ENCODE measurements at places on chromosomes 16 and 17.

DNA sequence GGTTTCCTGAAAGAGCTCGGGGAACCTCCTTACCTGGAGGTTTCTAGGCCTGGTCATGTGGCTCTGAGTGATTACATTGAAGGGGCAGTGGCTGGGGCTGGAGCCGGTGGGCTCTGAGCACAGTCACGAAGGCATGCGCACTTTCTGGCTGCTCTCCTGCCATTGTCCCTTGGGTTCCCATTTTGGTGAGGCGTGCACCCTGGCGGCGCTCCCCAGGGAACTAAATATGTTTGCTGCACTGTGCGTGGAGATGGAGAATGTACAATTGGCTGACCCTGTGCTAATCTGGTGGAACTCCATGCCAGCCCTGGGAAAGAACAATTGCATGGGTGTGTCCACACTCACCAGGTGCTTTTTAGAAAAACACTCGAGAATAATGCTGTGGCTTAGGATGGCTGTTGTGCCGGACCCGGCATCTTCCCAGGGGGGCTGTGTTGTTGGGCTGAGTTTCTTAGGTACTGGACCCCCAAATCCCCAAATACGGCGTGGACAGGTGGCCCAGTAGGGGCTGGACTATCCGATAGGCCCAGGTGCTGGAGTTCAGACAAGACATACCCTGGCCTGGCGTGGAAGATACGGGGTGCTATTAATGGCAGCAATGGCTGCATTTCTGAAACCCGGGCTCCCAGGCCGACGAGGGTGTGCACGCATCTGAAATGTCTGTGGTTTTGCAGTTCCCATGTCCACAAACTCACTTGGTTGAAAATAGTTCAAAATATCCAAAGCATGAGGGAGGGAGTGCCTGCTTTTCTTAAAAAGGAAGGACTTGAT lies 230.5 kb downstream of the SEC14L1 start:
- peak; percentile 22 for DNase-seq

- no peak for DNase-seq
These were observed 6.7 kb downstream of the IFI35 start for GRCh38 chr17:43013296-43013695.

GRCh38 chr16:74485916-74486315 lies 64.6 kb upstream of the CLEC18B start:
- no peak for DNase-seq

DNA sequence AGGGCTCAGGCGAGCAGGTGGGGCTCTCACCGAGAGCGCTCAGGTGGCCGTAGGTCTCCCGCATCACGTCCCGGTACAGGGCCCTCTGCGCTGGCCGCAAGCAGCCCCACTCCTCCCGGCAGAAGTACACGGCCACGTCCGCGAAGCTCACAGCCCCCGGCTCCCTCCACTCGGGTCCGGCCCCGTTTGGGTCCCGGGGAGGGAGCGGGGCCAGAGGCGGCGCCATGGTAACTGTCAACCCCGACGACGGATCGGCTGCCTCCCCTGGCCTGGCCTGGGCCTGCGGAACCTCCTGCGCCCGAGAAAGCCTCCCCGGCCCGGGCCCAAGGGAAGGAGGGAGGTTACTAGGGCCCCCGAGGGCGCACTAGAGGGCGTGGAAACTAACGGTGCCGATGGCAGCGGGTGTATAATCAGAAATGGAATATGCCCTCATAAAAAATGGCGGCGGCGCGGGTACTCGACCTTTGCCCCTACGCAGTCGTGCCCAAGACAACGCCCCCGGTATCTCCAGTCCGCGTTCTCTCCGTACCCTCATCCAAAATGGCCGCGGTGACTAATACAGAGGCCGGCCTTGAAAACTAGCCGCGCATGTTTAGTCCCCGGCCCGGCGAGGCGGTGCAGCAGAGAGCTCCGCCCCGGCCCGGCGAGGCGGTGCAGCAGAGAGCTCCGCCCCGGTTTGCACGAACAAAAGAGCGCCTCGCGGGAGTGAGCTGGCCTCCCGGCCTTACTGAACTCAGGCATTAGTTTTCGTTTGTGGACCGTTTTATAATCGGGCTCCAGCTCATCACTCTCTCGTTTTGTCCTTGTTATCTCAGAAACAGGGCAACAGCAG lies at the start of gene ZNF764:
Gene ZNF764, minus strand, starts transcription at position 418 of the 832 bp plus-strand sequence. Its CDS starts 192 bp downstream, at position 226.
- peak; percentile 99 for DNase-seq

DNA sequence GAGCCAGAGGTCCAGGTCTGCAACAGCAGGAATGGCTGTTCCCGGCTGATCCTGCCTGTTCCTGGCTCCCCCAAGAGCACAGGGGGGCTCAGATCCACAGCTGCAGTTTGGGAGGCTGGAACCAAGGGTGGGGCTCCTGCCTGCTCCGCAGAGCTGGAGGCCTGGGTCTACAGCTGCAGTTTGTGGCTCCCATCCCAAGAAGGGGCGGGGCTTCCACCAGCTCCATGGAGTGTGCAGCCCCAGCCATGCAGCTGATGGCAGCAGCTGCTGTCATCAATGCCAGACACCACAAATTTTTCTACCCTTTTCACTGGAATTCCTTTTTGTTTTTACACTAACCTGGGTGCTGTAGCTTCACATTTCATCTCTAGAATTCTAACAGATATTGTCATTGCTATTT lies 135.4 kb upstream of the KIF2B start:
- no peak for DNase-seq

DNA sequence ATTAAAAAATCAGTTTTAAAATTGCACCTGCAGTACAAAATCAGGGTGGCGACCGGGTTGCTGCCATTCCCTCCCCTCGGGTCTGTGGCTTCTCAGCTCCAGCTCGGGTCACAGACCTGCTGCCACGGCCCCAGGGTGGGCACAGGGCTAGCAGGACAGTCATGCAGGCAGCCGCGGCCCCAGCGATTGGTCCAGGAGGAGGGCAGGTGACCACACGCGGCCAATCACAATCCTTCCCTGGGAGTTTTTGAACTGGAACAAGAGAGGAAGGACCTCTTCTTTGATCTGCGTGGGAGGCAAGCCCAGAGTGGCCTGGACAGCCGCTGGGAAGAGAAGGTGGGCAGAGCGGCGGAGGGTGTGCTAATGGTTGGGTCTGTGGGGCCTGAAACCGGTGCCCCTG lies 25.5 kb downstream of the CBFA2T3 start:
- no peak for DNase-seq
